ENCODE measurements at places on chromosomes 5 and 9. TPM values are rescaled to one million over a fixed set of nuclear protein-coding genes. Genes with fewer than 3 reads are reported as not detected.

The PHF24 gene
- total RNA-seq = 0.10 TPM

The IFNA13 gene
- total RNA-seq = not detected

The GHR gene
- 6.2 TPM for total RNA-seq

The CYLC2 gene
- not detected for total RNA-seq

The SPINK6 gene
- not detected for total RNA-seq

The CERCAM gene
- 338 TPM for total RNA-seq

The TLX3 gene
- total RNA-seq = not detected

The IL13 gene
- total RNA-seq = not detected

The PDLIM4 gene
- total RNA-seq = 30.6 TPM

The SPATA31D4 gene
- not detected for total RNA-seq

The SLC46A2 gene
- not detected for total RNA-seq

The CXCL14 gene
- total RNA-seq = 0.26 TPM

The CNTRL gene
- 2.9 TPM for total RNA-seq

The EIF4E1B gene
- total RNA-seq = not detected

The FOXD4L3 gene
- total RNA-seq = 0.10 TPM

The PCDHB8 gene
- total RNA-seq = 0.26 TPM

The ZBTB43 gene
- 10.7 TPM for total RNA-seq

The GOLGA1 gene
- total RNA-seq = 11.8 TPM

The CYSRT1 gene
- 0.33 TPM for total RNA-seq

The NR4A3 gene
- total RNA-seq = 8.9 TPM

The NAIP gene
- total RNA-seq = 2.2 TPM

The JAKMIP2 gene
- total RNA-seq = 0.13 TPM

The FOXI1 gene
- not detected for total RNA-seq

The SOX30 gene
- not detected for total RNA-seq

The DNAJC25 gene
- total RNA-seq = 8.1 TPM

The ITK gene
- total RNA-seq = not detected

The KCNV2 gene
- not detected for total RNA-seq

The FST gene
- total RNA-seq = 189 TPM

The PAEP gene
- not detected for total RNA-seq

The APBB3 gene
- 24.1 TPM for total RNA-seq

The C5orf58 gene
- not detected for total RNA-seq

The SLC36A2 gene
- total RNA-seq = not detected

The SKP1 gene
- total RNA-seq = 406 TPM

The QRFP gene
- not detected for total RNA-seq

The C9orf152 gene
- not detected for total RNA-seq

The SVEP1 gene
- total RNA-seq = 71.7 TPM

The CORO2A gene
- total RNA-seq = 0.73 TPM

The WDR38 gene
- not detected for total RNA-seq

The SLC45A2 gene
- total RNA-seq = 0.17 TPM

The SEMA6A gene
- 0.23 TPM for total RNA-seq

The ZFP37 gene
- 3.0 TPM for total RNA-seq

The TAF11L5 gene
- total RNA-seq = not detected

The OLFM1 gene
- 0.76 TPM for total RNA-seq

The FKTN gene
- total RNA-seq = 28.3 TPM

The TXNDC8 gene
- not detected for total RNA-seq
